ENCODE measurements at places on chromosomes 3 and 15. TPM values are rescaled to one million over a fixed set of nuclear protein-coding genes. Genes with fewer than 3 reads are reported as not detected.

The CD86 gene
- not detected for total RNA-seq

GRCh38 chr15:69718436-69718835 lies 265.8 kb downstream of the RPLP1 start:
- DNase-seq, result no peak

DNA sequence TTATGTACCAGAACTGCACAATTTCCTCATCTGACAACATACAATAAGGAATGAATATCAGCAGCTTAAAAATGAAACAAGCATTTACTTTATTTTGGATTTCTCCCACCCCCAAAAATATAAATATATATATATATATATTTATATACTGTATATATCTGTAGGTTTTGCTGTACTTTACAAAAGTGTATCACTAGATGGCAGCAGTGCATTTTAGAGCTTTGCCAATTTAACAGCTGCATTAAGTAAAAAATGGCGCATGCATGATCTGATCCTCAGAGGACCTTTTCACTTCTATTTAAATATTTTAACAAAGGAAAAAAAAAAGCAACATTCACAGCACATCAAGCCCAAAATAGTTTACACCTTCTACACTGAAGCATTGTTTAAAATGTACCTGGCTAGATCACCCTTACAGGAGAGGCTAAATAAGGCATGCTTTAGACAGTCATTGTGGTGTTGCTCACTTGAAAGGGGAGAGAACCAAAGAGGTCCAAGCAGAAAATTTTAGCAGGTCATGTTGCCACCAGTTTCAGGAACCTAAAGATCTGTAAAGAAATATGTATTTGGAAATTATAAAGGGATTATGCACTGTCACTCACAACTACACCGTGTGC lies 72.6 kb downstream of the NPTN start:
- DNase-seq, result peak; percentile 46

DNA sequence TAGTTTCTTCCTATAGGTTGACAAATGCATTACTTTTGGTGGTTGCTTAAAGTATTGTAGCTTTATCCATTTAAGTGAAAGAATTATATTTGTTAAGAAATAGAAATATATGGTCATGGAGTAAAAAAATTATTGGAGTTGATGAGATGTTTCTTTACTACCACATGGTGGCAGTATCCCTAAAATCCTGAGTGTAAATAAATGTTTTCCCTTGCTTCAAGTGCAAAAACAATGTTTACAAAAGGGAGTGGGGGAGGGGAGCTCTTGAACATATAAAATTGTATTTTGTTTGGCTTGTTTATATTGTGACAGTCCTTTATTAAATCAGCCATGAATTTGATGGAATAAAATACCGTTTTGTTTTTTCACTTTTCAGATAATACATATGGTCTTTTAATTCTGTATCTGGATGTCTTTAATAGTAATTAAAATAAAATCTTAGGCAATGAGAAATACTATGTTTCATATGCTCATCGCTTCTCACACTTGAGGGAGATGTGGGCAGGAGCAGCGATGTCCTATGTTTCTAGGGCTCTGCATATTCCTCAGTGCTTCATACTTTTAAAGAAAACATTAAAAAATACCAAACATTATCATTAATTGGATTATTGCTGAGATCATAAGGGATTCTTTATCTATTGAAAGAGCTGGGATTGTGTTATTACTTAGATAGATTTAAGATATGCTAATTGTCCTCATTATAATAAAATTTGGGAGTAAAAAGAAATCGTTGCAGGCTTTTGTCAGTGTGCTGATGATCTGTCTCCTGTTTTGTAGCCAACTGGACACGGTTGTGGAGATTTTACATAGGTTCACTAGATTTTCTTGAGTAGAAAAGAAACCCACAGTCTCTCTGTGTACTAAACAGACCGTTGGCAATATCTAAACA lies 349.7 kb downstream of the TUSC7 start:
- no peak for DNase-seq

DNA sequence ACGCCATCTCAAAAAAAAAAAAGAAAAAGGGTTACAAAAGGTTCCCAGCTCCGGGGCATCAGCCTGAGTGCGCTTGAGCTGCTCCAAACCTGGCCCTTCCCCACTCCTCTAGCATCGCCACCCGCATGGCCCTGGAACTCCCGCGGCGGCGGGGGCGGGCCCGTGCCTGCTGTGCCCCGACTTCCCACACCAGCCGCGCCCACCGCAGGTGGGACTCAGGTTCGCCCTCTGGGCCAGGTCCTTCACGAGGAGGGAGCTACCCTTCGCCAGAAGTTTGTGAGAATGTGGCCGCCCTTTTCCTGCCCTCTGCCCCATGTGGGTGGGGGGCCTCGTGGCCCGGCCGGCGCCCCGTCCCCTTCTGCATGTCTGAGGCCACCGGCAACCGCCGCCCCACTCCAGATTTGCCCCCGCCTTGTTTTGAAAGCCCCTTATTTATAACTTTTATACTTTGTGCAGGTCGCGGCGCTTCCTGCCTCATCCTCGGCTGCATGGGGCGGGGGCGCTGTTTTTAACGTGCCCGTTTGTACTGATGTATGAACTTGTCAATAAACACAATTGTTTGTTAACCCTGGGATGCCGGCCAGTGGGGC lies 507 bp upstream of the JMJD7 start:
- DNase-seq, result no peak

- DNase-seq, result no peak
Measured at GRCh38 chr3:194261581-194262063, 89.5 kb downstream of the CPN2 start.

GRCh38 chr3:53806182-53807116 lies 39.8 kb downstream of the CHDH start:
- no peak for DNase-seq

- DNase-seq, result no peak
Measured at GRCh38 chr3:7710284-7710683, 791.3 kb upstream of the LMCD1 start.

DNA sequence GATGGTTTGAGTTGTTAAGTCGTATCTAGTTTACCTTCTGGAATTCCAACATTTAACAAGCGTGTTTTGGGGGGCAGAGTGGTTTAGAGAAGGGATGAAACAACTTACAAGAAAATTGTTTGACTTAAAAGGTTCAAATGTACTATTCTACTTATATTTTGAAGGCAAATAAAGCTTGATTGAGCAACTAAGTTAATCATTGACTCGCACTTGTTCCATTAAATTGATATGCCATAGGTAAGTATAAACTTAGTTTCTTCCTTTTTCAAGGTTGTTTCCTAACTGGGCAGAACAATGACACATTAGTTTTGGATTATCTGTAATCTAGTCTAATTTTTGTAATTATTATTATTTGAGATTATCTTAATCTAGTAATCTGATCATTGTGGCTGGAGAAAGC lies 48.3 kb upstream of the CPNE4 start:
- DNase-seq, result no peak

DNA sequence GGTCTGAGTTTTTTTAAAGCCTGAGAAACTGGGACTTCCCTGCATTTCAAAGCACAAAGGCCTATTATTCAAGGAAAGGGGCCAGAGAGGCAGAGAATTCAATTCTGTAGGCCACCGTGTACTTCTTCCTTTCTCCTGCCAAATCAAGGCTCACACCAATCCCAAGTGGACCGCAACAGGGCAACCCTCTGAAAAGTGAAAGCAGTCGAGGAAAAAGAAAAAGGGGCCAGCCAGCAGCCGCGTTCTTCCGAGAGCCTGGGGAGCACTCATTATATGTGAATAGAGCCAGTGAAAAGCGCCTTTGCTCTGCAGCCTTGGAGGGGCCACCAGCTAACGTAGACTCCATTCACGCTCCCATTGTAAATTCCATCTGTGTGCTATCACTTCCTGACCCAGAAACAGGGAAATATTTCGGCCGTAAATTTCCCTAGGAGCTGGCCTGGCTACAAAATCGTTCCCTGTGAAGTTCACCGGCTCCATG lies 45.9 kb upstream of the THUMPD3 start:
- DNase-seq, result no peak

- no peak for DNase-seq
Measured at GRCh38 chr3:149449182-149449581, 25.3 kb upstream of the TM4SF4 start.

GRCh38 chr3:110397115-110397514 lies 674.5 kb upstream of the NECTIN3 start:
- no peak for DNase-seq

GRCh38 chr15:85419161-85419560 lies 38.8 kb downstream of the AKAP13 start:
- no peak for DNase-seq

DNA sequence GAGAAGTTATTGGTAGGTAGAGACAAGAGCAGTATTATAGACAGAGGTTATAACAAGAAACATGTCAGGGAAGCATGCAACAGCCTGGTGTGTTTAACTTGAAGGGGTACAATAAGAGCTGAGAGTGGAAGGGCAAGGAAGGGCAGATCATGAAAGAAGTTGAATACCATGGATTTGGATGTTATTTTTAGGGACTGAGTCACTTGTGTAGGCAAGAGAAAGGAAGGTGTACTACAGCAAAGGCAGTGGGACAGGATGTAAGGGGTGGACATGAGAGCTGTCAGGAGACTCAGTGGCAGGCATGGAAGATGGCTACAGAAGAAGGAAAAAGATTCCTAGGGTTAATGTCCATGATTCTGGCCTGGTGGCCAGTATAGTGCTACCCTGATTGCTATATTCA lies 66.4 kb downstream of the TFG start:
- no peak for DNase-seq

DNA sequence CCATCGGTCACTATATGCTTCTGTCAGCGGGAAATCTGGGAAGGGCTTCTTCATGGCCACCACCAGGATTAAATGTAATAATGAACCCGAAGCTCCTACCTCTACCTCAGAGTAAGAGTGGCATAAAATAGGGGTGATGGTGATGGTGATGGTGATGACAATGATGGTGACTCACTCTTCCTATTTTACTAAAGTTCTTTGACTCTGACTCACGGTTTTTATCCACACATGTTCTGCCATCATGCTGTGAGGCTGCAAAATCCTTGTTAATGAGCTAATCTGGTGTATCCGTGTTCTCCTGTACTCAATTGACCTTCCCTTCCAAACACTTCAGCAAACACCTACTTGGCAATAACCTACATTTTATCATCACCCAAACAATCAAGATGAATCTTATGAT lies 18.3 kb upstream of the FOXP1 start:
- DNase-seq, result no peak

DNA sequence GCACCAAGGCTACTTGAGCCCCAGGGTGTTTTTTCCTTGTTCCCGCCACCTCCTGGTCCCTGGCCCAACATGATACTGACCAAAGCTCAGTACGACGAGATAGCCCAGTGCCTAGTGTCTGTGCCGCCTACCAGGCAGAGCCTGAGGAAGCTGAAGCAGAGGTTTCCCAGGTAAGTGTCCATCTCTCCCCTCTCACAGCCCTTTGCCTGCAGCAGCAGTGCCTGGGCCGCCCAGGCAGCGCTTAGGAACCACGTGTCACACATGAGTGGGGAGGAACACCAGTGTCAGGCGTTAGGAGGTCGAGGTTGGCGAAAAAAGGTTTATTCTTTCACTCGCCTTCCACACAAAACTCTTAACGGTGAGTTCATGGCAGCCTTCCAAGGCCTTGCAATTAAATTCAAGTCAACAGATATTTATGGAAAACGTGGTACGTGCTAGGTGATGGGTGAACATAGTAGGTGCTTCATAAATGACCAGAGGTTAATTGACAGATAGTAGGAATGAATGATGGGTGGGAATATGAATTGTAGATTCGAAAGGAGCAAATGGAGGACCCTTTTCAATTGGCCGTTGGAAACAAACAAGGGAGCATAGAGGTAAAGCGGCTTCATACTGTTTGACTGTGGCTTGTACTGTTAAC lies 486 bp downstream of the CDIN1 start:
- DNase-seq, result no peak

The COPG1 gene
- 225 TPM for total RNA-seq
